ENCODE measurements at places on chromosomes 11 and 22. TPM values are rescaled to one million over a fixed set of nuclear protein-coding genes. Genes with fewer than 3 reads are reported as not detected.

Gene PICK1
- 21.7 TPM for total RNA-seq

Gene IL10RA
- 15.8 TPM for total RNA-seq

Gene CYTH4
- 8.9 TPM for total RNA-seq

Gene CSNK1E
- 60.6 TPM for total RNA-seq

Gene MGAT3
- 0.99 TPM for total RNA-seq

Gene C1QTNF6
- total RNA-seq: 1.6 TPM

Gene SYT13
- 5.4 TPM for total RNA-seq

Gene IFITM1
- total RNA-seq: 93.7 TPM

Gene MS4A6A
- 66.0 TPM for total RNA-seq

Gene NRIP3
- 3.6 TPM for total RNA-seq

Gene P2RX6
- total RNA-seq: 1.1 TPM

Gene F2
- total RNA-seq: not detected

Gene DDB1
- total RNA-seq: 103 TPM

Gene TLCD5
- 3.3 TPM for total RNA-seq

All from sigmoid colon (tissue), 7 donors.